ENCODE measurements at places on chromosomes 6 and 20. TPM values are rescaled to one million over a fixed set of nuclear protein-coding genes. Genes with fewer than 3 reads are reported as not detected.

The UNC5CL gene
- 4.2 TPM for total RNA-seq

The CCN6 gene
- total RNA-seq: not detected

- DNase-seq: no peak
Observed at GRCh38 chr6:34242252-34243130, 5.8 kb downstream of the HMGA1 start.

GRCh38 chr6:70725817-70726415, 58.2 kb downstream of the SMAP1 start:
- DNase-seq: no peak

Data from colonic mucosa (tissue), 4 donors.